ENCODE measurements at places on chromosomes 2 and 18.
A peak's percentile ranks its signal among the peaks of the same experiment; 100 is the strongest.

DNA sequence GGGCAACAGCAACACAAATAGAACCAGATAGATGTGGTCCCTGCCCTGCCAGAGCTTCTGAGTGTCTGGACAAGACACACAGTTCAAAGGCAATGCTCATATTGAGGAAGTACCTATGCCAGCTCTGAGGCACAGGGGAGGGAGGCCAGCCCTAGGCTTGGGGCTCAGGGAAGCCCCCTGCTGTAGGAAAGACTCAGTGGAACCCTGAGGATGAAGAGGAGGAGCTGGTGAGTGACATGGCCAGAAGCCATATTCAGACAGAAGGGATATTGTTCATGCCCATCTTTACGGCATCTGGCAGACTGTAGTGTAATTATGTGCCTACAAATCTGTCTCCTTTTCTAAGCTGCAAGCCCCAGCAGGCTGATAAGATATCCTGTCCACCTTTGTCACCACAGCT, 8.8 kb downstream of the SIGLEC15 start:
- no peak for DNase-seq

DNA sequence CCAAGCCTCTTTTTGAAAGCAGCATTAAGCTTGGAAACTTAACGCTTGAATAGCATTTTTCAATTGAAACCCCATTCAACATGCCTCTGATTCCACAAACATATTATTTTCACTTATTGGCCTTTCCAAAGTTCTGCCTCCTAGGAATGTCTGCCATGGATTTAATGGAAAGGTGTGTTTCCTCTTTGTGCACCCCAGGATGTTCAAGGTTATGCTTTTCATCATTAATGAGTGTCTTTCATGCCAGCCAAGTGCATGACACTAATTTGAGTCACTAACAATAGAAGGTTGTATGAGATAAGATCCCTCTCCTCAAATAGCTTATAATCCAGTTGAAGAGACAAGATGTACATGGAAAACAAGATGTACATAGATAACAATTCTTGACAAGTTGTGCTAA, 84.7 kb downstream of the ALPK2 start:
- no peak for DNase-seq

DNA sequence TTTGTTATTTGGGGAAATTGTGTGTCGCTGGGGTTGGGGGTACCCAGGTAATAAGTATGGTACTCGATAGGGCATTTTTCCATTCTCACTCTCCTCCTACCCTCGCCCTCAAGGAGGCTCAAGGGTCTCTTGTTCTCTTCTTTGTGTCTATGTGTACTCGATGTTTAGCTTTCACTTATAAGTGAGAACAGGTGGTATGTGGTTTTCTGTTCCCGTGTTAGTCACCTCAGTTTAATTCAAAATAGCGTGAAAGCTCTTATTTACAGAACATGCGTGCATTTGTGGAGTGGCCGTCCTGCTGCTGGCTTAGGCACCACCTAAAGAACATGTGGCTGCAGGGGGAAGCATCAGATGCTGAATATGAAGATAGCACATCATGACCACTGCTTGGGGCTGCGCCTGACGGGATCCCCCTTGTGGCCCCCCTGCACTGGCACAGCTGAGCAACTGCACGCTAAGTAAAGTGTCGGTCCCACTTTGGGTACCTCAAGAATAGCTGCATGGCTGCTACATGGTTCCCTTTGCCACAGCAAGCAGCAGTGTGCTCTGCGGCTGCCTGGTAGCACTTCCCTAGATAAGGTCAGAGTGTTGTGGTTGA, 569.0 kb downstream of the DCDC2C start:
- DNase-seq = peak; percentile 9

GRCh38 chr2:228518-229278, 35.1 kb downstream of the SH3YL1 start:
- no peak for DNase-seq

GRCh38 chr18:79558933-79559416, 120.6 kb upstream of the CTDP1 start:
- no peak for DNase-seq

DNA sequence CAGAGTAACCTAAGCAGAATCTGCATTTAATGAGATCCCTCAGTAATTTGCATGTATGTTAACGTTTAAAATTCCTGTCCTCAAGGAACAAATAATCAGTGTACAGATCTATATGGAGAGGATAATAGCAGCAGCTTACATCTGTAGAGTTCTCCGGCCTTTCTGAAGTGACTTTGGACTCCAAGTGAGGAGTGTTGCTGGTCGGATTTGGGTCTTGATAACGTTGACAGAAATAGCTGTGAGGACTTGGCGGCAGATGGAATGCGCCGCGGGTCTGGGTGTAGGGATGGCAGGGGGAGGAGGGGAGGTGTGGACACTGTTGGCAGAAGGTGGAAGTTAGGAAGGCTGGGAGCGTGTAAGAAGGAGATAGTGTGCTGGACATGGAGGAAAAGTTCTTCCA, 170.9 kb upstream of the GATA6 start:
- DNase-seq = no peak

DNA sequence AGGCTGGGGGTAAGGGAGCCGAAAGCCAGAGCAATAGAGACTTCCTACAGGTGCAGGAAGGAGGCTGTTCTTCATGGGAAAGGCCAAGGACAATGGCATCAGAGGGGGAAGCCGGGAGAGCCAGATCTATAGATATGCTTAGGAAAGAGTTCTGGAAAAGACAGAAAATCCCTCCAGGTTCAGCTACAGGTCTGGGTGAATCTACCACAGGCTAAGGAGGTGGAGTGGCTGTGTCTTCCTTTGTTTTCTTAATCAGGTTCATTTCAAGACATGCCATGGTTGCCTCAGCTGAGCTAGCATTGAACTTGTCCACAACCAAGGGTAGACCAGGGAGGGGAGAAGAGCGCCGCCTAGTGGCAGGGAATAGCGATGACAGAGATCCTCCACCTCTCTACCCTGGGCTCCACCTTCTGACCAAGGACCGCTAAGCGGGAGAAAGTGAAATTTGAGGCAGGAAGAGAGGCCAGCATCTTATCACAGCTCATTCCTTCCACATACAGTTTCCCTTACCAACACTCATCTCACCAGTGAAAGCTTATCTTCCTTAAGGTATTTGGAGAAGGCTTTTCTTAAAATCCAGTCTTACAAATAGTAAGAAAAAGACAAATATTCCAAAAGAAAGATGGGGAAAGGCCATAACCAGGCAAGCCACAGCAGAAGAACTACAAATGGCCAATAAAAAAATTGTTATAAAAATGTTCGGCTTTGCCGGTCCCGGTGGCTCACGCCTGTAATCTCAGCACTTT, 74.2 kb downstream of the VIT start:
- peak; percentile 7 for DNase-seq

GRCh38 chr2:52821631-52822030, 946.0 kb upstream of the CHAC2 start:
- DNase-seq = no peak

- DNase-seq = no peak
Observed at GRCh38 chr2:138698428-138698827, 81.8 kb downstream of the NXPH2 start.

GRCh38 chr2:169495310-169495928, 14.1 kb upstream of the KLHL41 start:
- DNase-seq = no peak

- DNase-seq = no peak
Observed at GRCh38 chr2:128311755-128312341, 6.8 kb downstream of the HS6ST1 start.

DNA sequence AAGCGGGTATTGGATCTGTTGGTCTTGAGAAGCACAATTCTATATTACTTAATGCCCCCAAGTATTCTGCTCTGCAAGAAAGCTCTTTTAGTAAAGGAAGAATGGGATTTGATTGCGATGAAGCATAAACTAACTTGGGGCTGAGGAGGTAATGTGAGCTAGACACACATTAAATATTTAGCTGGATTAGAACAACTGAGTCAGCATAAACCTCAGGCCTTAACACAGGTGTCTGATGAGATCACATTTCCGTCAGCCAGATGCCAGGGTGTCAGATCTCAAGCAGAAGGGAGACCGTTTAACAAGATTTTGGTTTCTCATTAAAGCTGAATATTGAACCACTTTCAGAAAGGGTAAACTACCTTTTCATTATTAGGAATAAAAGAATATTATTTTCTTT, 94.5 kb downstream of the GYPC start:
- no peak for DNase-seq

DNA sequence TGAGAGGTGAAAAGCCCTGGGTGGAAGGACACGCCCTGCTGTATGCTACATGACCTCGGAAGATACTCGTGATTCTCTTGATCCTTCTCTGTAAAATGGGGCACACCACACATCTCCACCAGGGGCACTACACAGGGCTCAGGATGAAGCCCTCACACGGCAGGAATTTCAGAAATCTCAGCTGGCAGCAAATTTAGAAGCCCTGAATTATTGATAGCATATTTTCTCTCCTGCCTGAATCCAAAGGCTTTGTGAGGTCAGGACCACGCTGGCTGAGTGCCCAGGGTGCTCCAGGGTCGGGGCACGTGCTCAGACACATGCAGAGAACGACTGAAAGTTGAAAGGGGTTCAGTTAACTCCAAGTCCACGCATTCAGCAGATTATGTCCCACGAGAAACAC, 42.1 kb upstream of the GALR1 start:
- DNase-seq = peak; percentile 30

DNA sequence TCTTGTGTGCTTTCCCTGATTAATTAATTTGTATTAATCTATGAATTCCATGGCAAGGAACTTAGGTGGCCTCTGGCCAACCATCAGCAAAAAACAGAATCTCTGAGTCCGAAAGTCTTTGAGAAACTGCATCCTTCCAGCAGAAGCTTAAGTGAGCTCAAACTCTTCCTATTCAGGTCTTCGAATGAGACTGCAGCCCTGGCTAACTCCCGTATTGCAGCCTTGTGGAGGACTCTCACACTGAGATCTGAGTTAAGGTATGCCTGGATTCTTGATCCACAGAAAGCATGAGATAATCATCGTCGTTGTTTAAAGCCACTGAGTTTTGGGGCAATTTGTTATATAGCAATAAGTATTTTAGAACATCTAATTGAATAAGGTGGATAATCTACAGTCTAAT, 1143.9 kb upstream of the NXPH2 start:
- no peak for DNase-seq

DNA sequence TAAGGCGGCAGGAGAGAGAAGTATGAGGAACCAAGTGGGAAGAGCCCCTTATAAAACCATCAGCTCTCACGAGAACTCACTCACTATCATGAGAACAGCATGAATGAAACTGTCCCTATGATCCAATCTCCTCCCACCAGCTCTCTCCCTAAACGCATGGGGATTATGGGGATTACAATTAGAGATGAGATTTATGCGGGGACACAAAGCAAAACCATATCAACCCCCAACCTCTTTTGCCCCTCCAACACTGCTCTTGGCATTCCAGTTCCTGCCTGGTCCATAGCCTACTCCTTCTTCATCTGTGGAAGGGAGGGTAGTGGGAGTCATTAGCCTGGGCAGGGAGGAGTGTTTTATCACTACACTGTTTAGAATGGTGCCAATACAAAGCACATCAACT, 1.4 kb upstream of the EHD3 start:
- no peak for DNase-seq

- no peak for DNase-seq
Observed at GRCh38 chr2:188201639-188202038, 90.0 kb upstream of the GULP1 start.

DNA sequence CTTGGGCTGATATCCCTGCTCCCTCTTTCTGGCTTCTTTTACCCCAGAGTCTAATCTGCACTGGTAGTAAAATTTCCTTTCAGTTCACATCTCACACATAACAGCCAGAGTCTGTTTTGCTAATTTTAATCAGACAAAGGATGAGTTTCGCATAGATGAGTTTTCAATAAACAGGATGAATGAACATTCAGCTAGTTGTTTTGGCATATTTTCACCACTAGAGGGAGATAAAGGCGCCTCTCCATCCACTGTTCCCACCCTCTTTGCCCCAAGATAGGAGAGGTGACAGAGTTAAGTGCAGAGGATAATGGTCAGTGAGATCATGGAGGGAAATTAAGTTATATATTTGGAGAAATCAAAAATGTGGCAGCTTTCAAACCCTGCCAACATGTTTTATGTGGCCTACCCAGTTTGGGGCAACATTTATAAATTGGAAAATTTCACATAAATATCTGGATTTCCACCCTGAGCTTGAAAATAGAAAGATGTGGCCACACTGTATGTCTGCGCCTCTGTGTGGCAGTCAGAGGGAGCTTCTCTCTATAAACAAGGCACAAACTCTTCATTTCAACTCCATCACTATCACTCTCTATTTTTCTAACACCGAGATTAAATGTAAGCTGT, 48.5 kb upstream of the DTNA start:
- DNase-seq = peak; percentile 30

DNA sequence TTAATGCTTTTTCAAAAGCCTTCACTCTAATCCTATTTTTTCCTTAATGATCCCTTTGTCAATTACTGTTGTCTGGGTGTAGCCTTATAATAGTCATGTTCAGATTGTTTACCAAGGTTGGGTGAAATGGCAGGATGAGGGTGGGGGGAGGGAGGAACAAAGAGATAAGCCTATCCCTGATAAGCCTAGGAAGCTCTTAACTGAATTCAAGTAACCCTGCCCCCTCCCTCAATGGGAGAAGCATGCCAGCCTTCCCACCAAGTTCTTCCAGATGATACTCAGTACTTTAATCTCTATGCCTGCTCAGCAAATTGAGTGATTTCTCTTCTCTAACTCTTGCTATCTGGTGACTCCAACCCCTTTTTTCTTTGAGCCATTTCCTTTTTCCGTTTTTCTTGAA, 180.3 kb upstream of the ETAA1 start:
- DNase-seq = no peak

DNA sequence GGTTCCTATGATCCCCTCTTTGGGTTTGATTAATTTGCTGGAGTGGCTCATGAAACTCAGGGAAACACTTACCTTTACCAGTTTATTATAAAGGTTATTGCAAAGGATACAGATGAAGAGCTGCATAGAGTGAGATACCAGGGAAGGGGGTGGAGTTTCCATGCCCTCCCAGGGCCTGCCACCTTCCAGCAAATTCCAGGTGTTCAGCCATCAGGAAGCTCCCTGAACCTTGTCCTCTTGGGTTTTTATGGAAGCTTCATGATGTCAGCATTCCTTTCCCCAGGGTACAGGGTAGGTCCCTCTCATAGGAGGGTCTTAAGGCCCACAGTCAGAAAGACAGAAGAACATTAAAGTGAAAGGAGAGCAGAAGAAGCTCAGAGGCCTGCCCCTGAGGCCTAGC, 123.9 kb upstream of the DCC start:
- DNase-seq = no peak

DNA sequence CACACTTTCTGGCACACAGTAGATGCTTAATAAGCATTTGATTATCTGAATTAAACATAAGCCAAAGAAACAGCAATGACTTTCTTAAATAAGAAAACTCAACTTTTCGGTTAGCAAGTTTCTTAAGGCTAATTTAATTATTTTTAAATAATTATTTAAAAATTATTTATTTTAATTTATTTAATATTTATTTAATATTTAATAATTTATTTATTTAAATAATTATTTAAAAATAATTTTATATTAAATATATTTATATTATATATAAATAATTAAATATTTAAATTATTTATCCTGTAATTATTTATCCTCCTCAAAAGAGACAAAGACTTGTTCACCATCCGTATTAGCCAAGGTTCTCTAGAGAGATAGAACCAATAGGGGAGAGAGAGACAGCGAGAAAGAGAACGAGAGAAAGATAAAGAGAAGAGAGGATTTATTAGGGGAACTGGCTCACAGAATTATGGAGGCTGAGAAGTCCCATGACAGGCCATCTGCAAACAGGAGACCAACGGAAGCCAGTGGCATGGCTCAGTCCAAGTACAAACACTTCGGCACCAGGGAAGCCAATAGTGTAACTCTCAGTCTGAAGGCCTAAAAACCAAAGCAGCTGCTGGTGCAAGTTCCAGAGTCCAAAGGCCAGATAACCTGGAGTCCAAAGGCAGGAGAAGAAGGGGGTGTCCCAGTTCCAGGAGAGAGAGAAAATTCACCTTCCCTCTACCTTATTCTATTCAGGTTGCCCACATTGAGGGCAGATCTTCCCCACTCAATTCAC, 125.3 kb downstream of the METTL8 start:
- no peak for DNase-seq
